ENCODE measurements at places on chromosomes 16 and 17. TPM values are rescaled to one million over a fixed set of nuclear protein-coding genes. Genes with fewer than 3 reads are reported as not detected.

GRCh38 chr17:19707728-19708221 is 8.6 kb downstream of the SLC47A2 start:
- H3K27ac ChIP-seq = no peak overlapping the region
- peaks cover 22% of the 10 kb centered on the region for H3K4me1 ChIP-seq
- H3K36me3 ChIP-seq = no peaks in the 10 kb centered on the region
- H3K4me3 ChIP-seq = no peak overlapping the region
- H3K27me3 ChIP-seq = no peaks in the 10 kb centered on the region

DNA sequence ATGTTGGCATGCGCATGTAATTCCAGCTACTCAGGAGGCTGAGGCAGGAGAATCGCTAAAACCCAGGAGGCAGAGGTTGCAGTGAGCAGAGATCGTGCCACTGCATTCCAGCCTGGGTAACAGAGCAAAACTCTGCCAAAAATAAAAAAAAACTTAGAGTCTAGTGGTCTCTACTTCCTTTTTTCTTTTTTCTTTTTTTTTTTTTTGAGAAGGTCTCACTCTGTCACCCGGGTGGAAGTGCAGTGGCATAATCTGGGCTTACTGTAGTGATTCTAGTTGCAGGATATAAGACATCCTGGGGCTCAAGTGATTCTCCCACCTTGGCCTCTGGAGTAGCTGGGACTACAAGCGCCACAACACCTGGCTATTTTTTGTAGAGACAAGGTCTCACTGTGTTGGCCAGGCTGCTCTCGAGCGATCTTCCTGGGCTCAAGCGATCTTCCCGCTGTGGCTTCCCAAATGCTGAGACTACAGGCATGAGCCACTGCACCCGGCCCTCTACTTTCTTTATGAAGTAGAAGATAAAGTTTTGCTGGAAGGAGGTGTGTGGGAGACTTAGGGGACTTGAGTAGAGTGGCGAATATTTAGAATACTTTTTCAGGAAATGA is 47.9 kb upstream of the TAOK1 start:
- no peak overlapping the region for H3K4me3 ChIP-seq
- no peak for DNase-seq
- H3K36me3 ChIP-seq = no peaks in the 10 kb centered on the region
- H3K27ac ChIP-seq = no peak overlapping the region
- peaks cover 9% of the 10 kb centered on the region for H3K27me3 ChIP-seq

DNA sequence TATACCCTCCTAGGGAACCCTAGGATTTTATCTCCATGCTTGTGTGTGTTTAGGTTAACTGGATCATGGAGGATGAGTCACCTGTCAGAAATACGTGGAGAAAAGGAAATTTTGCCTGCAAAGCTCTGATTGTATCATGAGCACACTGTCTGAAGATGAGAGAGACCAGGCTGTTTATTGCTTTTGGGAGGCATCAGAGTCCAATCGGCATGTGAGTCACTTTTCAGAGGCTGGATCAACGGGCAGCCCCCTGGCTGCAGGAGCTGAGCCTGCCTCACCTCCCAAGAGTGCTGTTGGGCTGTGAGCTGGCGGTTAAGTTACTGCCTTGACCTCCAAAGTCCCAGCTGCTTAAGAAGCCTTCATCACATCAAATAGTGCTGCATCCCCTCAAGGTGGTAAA is 41.5 kb upstream of the MED9 start:
- H3K4me3 ChIP-seq = no peak overlapping the region
- H3K4me1 ChIP-seq = peaks cover 4% of the 10 kb centered on the region
- H3K27ac ChIP-seq = no peak overlapping the region
- DNase-seq = no peak
- no peaks in the 10 kb centered on the region for H3K27me3 ChIP-seq
- no peaks in the 10 kb centered on the region for H3K36me3 ChIP-seq

DNA sequence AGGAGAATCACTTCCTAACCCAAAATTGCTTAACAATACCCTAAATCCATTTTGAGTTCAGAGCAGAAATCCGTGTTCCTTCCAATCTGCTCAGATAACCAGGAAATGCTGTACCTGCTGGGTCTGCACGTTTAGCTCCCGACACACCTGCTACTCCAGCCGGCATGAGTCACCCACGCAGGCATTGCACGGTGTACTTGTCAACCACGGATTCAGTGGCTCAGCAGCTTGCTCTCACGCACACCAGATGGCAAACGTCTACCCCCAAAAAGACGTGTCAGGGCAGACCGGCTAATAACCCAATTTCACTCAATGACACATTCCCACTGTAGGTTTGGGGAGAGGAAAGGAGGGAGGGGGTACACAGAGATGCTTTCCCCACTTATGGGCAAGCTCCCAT is 468.1 kb downstream of the SOX9 start:
- DNase-seq = no peak
- no peak overlapping the region for H3K27ac ChIP-seq
- peaks cover 41% of the 10 kb centered on the region for H3K27me3 ChIP-seq

The NOXO1 gene
- not detected for total RNA-seq

- H3K4me3 ChIP-seq = no peak overlapping the region
- no peak for DNase-seq
- no peak overlapping the region for H3K27ac ChIP-seq
- no peaks in the 10 kb centered on the region for H3K4me1 ChIP-seq
- H3K36me3 ChIP-seq = no peaks in the 10 kb centered on the region
Measured at GRCh38 chr17:66915204-66915611, 49.3 kb upstream of the CACNG4 start.

DNA sequence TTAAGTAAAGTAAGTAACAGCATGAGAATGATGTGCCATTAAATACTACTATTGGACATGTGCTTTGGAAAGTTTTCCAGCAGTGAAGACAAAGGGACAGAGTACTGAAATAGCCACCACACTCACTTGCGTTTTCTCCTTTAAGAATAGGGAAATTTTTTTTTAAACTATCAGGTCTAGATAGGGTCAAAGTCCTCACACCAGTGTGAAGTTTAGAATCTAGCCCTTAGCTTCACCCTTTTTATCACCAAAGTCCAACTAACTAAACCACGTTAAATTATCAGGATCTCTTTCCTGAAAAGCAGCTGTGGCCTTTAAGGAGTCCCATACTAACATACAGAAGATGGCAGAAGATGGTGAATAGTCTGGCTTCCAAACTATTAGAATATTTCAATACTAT is 180.9 kb downstream of the ZNF18 start:
- no peaks in the 10 kb centered on the region for H3K27me3 ChIP-seq
- peaks cover 35% of the 10 kb centered on the region for H3K4me1 ChIP-seq
- no peak overlapping the region for H3K4me3 ChIP-seq
- H3K36me3 ChIP-seq = no peaks in the 10 kb centered on the region
- no peak overlapping the region for H3K27ac ChIP-seq
- no peak for DNase-seq

DNA sequence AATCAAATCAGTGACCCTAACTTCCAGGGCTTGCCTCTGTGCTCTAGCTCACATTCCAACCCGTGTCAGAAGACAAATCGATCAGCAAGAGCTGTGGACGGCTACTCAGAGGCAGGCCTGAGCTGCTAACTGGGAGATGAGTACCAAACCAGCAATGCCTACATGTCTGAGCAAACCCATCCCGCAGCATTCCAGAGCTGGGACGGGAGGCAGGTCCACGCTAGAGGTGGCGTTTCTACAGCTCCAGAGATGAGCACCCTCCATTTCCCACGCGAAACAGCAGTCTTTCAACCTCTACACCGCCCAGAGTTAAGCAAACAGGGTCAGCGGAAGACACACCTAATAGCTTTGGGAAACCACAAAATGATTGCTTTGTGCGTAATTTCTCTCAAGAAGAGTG is 6.5 kb downstream of the NXN start:
- no peak overlapping the region for H3K27ac ChIP-seq
- no peaks in the 10 kb centered on the region for H3K27me3 ChIP-seq
- H3K4me3 ChIP-seq = no peak overlapping the region
- H3K4me1 ChIP-seq = peaks cover 34% of the 10 kb centered on the region

DNA sequence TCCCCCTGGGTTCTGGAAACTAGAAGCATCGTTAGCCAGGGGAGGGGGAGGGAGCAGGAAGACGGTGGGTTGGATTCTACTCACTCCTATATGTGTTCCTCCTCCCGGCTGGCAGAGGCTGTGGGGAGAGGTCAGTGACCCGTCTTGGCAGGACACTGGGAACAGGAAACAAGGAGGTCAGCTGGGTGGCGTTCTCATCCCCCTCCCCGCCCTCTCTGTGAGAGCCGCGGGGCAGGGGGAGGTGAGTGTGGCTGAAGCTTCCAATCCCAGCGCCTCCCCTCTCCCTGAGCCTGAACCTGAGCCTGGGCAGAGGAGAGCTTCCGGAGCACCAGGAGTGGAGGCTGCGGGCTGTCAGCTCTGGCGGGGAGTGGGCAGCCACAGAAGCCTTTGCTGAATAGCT is 12.5 kb downstream of the GPRC5C start:
- H3K4me1 ChIP-seq = peaks cover 66% of the 10 kb centered on the region
- H3K27me3 ChIP-seq = no peaks in the 10 kb centered on the region
- H3K4me3 ChIP-seq = no peak overlapping the region
- H3K27ac ChIP-seq = peak overlapping the region; percentile 97

The CEP295NL gene
- total RNA-seq = 0.22 TPM

DNA sequence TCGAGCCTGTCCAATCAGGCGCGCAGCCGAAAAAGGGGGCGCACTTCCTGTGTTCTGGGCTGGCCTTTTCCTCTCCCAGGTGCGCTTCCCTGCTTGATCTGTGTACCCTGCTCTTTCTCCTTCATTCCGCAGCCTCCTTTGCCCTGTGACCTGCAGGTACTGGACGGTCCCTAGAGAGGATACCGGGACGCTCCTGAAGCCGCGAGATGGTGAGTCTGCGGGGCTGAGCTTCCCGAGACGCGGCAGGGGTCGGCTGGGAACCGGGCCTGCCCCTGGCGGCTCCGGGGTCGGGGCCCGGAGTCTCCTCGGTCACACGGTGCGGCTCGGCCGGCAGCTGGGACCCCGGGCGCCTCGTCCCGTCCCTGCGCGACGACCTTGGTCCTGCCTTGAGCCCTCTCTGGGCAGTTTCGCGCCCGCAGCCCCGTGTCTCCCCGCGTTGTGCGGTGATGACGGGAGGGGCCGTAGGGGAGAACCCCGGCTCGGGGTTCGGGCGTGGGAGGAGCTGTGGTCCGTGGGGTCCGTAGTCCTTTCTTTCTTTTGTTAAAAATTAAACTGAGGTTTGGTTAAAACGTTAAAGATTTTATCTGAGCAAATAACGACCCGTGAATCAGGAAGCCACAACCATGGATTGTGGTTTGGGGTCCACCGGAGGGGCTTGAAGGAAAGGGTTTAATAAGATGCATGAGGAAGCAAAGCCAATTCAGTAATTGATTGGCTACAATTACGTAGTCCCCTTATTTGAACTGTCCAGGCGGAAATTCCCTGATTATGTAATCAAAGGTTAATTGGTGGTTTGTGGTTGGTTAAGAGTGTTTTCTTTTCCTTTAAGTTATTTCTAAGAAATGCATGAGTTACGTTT is 172.8 kb upstream of the ZNF267 start:
- peaks cover 10% of the 10 kb centered on the region for H3K36me3 ChIP-seq
- H3K27ac ChIP-seq = peak overlapping the region; percentile 45
- peaks cover 11% of the 10 kb centered on the region for H3K4me1 ChIP-seq
- H3K27me3 ChIP-seq = no peaks in the 10 kb centered on the region
- DNase-seq = peak; percentile 79

All from heart right ventricle (tissue), 16 donors.